Right atrium auricular region (tissue), 2 donors: ENCODE measurements at places on chromosomes 6 and 20. TPM values are rescaled to one million over a fixed set of nuclear protein-coding genes. Genes with fewer than 3 reads are reported as not detected.

GRCh38 chr20:43446361-43446879, 11.3 kb upstream of the SRSF6 start:
- H3K27ac ChIP-seq, result no peak overlapping the region
- H3K36me3 ChIP-seq, result no peaks in the 10 kb centered on the region
- H3K4me1 ChIP-seq, result no peaks in the 10 kb centered on the region
- no peak overlapping the region for H3K4me3 ChIP-seq
- H3K27me3 ChIP-seq, result no peaks in the 10 kb centered on the region
- no peak for DNase-seq

DNA sequence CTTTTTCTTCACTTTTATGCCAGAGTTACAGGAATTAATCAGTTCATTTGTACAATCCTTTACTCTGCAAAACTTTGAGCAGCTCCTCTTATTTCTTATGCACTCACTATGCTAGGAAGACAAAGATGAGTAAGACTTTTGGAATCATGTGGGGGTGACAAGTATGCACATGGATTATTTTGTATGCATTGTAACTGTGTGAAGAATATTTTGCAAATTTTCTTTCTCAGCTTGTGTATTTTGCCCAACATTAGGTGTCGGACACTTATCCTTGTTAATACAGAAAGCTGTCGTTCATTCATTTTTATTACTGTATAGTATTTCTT, 88.6 kb downstream of the PPP1R14C start:
- H3K27ac ChIP-seq, result no peak overlapping the region
- no peak overlapping the region for H3K4me3 ChIP-seq
- no peaks in the 10 kb centered on the region for H3K4me1 ChIP-seq
- H3K27me3 ChIP-seq, result no peaks in the 10 kb centered on the region

DNA sequence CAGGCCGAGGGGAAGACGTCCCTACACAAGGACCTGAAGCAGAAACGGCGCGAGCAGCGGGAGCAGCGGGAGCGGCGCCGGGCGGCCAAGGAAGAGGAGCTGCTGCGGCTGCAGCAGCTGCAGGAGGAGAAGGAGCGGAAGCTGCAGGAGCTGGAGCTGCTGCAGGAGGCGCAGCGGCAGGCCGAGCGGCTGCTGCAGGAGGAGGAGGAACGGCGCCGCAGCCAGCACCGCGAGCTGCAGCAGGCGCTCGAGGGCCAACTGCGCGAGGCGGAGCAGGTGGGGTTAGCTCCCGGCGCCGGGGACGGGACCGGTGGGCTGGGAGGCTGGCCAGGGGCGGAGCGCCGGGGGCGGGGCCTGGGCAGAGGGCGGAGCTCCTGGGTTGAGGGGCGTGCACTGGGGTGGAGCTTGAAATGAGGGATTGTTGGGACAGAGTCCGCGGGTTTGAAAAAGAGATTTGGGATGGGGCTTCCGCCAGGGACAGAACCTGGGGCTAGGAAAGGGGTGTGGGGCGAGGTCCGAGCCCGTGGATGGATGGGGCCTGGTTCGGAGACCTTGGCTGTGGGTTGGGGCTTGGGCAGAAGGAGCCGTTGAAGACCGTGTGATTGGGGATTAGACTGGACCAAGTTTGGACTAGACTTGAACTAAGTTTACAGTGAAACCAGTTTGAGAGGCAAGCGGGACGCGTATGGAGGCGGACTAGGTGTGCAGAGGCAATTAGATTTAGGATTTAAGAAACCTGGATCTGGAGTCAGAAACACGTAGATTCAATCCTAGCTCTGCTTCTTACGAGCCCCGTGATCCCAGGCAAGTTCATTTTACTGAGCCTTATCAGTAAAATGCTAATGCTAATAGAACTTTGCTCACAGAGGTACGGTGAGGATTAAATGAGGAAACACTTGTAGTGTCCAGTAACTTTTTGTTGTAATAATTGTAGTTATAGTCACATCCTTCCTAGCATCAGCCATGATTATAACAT, 20.9 kb downstream of the DEF6 start:
- peak overlapping the region; percentile 60 for H3K4me3 ChIP-seq
- peak; percentile 69 for DNase-seq
- peak overlapping the region; percentile 43 for H3K27ac ChIP-seq
- no peaks in the 10 kb centered on the region for H3K4me1 ChIP-seq
- H3K27me3 ChIP-seq, result no peaks in the 10 kb centered on the region
- no peaks in the 10 kb centered on the region for H3K36me3 ChIP-seq

DNA sequence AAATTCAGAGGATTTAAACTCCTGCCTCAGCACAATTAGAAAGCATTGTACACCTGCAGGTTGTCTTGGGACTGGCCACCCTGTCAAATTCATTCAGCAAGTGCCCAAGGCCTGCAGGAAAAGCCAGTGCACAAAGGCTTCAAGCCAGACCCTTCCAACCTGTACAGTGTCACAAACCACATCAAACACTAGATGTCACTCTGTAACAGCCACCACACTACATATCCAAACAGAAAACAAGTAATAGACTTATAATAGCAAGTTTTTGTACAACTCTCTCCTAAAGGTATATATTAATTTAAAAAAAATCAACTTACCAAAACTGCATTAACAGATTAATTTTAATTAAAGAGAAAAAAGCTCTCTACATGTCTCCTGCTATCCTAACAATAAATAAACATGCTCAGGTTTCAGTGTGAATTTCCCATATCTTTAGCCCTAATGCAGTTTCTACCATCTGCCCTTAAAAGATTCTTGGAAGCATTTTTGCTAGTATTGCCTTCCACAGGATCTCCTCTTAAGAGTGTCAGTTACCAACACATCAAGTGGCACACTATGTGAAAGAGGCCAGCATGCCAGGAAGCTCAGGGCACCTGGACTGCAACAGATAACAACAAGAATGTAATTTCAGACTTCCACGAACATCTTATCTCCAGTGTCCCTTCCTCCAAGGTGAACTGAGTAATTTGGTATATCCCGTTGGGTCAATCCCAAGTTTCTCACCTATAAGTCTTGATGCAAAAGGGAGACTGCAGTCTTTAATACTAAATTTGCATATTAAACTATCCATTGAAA, 47.5 kb downstream of the RALGAPA2 start:
- H3K27me3 ChIP-seq, result no peaks in the 10 kb centered on the region
- no peak overlapping the region for H3K27ac ChIP-seq
- H3K4me1 ChIP-seq, result no peaks in the 10 kb centered on the region
- no peaks in the 10 kb centered on the region for H3K36me3 ChIP-seq
- DNase-seq, result no peak
- no peak overlapping the region for H3K4me3 ChIP-seq

DNA sequence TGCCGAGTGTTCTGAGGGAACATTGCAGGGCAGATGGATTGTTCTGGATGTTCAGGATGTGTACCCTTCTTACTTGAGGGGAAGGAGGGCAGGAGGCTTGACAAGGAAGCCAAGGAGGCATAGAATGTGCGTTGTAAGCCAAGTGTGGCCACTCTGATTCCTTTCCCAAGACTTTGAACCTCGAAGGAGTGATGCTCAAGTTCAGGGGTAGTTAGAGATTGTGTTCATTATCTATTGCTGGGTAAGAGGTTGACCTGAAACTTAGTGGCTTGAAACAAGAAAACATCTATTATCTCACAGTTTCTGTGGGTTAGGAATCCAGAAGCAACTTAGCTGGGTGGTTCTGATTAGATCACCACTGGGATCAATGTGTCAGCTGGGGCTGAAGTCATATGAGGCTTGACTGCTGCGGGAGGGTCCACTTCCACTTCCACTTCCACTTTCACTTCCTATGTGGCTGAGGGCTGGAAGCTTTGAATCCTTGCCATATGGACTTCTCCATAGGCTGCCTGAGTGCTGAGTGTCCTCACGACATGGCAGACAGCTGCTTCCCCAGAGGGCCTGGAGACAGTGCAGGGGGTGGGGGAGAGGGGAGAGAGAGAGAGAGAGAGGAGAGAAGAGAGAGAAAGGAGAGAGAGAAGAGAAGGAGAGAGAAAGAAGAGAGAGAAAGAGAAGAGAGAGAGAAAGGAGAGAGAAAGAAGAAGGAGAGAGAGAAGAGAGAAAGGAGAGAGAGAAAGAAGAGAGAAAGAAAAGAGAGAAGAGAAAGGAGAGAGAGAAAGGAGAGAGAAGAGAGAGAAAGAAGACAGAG, 6.9 kb upstream of the CD40 start:
- H3K4me1 ChIP-seq, result no peaks in the 10 kb centered on the region
- no peak overlapping the region for H3K4me3 ChIP-seq
- no peak for DNase-seq
- no peak overlapping the region for H3K27ac ChIP-seq
- no peaks in the 10 kb centered on the region for H3K36me3 ChIP-seq

- no peak overlapping the region for H3K27ac ChIP-seq
- H3K4me3 ChIP-seq, result no peak overlapping the region
- H3K36me3 ChIP-seq, result no peaks in the 10 kb centered on the region
- DNase-seq, result no peak
- H3K27me3 ChIP-seq, result no peaks in the 10 kb centered on the region
These were observed 46.1 kb downstream of the MBOAT1 start for GRCh38 chr6:20166210-20166609.

DNA sequence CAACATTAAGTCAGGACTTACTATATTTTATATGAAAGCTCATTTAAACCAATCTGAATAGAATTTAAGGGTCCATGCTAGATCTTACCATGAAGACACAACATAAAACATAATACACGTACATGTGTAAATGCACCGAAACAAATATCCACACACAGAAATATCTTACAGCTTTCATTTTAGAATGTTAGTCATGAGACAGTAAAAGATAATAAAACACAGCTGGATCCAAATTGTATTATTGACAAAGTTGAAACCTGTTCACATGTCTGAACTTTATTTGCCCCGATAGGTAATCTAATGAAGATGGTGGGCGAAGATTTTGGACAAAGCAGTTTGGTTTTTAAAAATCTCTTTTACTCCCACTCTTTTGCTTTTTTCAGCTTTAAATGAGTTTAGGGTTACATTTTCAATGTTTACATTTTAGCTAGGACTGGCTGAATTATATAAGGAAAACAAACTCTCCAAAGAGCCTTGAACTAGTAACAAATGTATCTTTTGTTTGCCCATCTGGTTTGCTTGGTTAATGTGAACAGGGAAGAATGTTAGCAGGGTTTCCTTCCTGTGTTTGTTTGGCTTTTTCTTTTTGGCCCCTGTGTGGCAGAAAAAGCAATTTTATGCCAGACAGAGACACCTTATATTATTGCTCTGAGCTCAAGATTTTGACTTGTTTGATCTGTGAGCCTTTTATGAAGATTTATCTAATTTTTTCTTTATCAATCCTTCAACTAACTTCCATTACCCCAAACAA, 5.1 kb upstream of the TMEM181 start:
- no peaks in the 10 kb centered on the region for H3K27me3 ChIP-seq
- DNase-seq, result no peak
- no peaks in the 10 kb centered on the region for H3K36me3 ChIP-seq
- peaks cover 5% of the 10 kb centered on the region for H3K4me1 ChIP-seq
- no peak overlapping the region for H3K4me3 ChIP-seq

GRCh38 chr20:34010405-34010931, 16.8 kb downstream of the RALY start:
- H3K4me3 ChIP-seq, result no peak overlapping the region
- H3K27ac ChIP-seq, result no peak overlapping the region
- H3K36me3 ChIP-seq, result no peaks in the 10 kb centered on the region
- H3K27me3 ChIP-seq, result no peaks in the 10 kb centered on the region
- H3K4me1 ChIP-seq, result peaks cover 64% of the 10 kb centered on the region

GRCh38 chr20:4592316-4593148, 129.2 kb upstream of the PRND start:
- H3K27me3 ChIP-seq, result no peaks in the 10 kb centered on the region
- H3K4me3 ChIP-seq, result peak overlapping the region; percentile 43
- no peaks in the 10 kb centered on the region for H3K36me3 ChIP-seq
- no peak for DNase-seq

GRCh38 chr6:163828038-163828795, 413.7 kb downstream of the QKI start:
- peak; percentile 62 for DNase-seq

DNA sequence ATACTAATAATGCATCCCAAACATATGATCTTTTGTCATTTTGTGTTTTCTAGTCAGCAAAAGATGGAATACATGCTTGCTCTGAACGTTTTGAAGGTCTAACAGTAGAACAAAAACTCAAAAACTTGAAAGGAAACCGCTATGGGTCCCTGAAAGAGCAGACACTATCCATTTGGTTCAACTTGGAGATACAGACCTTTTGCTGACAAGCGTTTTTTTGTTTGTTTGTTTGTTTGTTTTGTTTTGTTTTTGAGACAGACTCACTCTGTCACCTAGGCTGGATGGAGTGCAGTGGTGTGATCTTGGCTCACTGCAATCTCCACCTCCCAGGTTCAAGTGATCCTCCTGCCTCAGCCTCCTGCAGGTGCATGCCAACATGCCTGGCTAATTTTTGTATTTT, 644.3 kb upstream of the PTCHD4 start:
- H3K4me1 ChIP-seq, result no peaks in the 10 kb centered on the region
- H3K4me3 ChIP-seq, result no peak overlapping the region
- H3K36me3 ChIP-seq, result no peaks in the 10 kb centered on the region

GRCh38 chr20:62235001-62235776, 3.1 kb upstream of the OSBPL2 start:
- peak overlapping the region; percentile 82 for H3K27ac ChIP-seq
- H3K27me3 ChIP-seq, result no peaks in the 10 kb centered on the region
- H3K4me3 ChIP-seq, result no peak overlapping the region
- DNase-seq, result no peak

GRCh38 chr20:32528171-32528891, 56.8 kb downstream of the NOL4L start:
- DNase-seq, result no peak
- H3K4me1 ChIP-seq, result no peaks in the 10 kb centered on the region
- H3K27me3 ChIP-seq, result no peaks in the 10 kb centered on the region
- no peak overlapping the region for H3K4me3 ChIP-seq
- peak overlapping the region; percentile 65 for H3K27ac ChIP-seq

DNA sequence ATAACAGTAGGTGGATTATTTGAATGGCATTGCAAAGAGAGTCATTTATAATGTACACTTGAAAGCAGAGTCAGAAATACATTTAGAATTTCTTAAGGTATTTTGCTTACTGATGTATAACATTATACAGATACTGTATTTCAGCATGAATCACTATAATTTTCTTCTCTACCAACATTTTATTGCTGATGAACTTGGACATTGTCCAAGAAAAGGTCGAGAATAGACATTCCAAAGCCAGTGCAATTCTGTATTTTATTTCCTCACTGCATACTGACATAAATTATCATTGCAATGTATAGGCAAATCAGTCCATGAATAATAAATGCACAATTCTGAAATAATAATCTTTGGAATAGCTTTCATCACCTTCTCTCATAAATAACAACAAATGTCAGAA, 1420.0 kb upstream of the EYS start:
- H3K4me3 ChIP-seq, result no peak overlapping the region
- H3K27me3 ChIP-seq, result no peaks in the 10 kb centered on the region
- no peaks in the 10 kb centered on the region for H3K36me3 ChIP-seq

- H3K27me3 ChIP-seq, result no peaks in the 10 kb centered on the region
- H3K27ac ChIP-seq, result no peak overlapping the region
- no peak overlapping the region for H3K4me3 ChIP-seq
These were observed 24.1 kb upstream of the MRGBP start for GRCh38 chr20:62772103-62772611.

TFAP2D gene
- total RNA-seq, result not detected

TREML2 gene
- total RNA-seq, result 0.12 TPM

MEP1A gene
- not detected for total RNA-seq

HEBP2 gene
- 41.0 TPM for total RNA-seq

PET117 gene
- 10.5 TPM for total RNA-seq
